Stimulated activated CD8-positive, alpha-beta memory T cell treated with anti-CD3 and anti-CD28 coated beads, Interleukin-7, amount 100 ng/mL, for 1 hour (primary cell): ENCODE measurements at places on chromosomes 1 and 21.

DNA sequence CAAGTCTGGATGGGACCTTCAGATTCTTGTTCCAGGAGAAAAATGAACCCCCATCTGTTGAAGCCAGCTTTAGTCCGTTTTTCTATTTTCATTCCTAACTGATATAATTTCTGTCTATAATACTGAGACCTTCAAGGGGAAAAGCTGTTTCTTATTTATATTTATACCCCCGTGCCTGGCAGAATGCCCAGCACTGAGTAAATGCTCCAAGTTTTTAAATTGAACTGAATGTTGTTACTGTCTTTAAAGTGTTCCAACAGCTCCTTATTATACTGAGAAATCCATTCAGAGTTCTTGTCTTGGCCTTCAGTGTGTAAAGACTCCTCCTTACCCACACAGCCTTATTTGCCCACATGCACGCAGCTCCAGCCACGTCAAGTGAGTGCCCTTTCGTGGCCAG lies 178.6 kb upstream of the HMGB4 start:
- no peak for DNase-seq

DNA sequence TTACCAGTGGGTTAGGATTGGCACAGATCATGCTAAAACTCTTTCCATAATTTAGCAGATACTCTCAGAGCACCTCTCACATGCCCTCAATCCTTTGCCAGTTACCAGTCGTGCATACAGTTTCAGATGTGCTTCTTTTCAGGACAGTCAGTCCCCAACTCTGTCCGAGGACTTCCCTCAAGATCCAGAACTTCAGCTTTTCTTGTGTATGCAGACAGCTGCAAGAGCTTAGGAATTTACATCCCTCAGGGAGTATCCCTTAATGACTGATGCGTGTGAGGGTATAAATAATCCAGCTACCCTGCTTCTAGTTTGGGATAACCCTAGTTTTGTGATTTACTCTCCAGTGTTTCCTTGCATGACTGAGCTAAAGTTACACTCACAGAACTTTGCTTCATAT lies 393.0 kb upstream of the PLXNA2 start:
- no peak for DNase-seq

- no peak for DNase-seq
These were observed 7.1 kb downstream of the CLIC6 start for GRCh38 chr21:34675871-34676270.

DNA sequence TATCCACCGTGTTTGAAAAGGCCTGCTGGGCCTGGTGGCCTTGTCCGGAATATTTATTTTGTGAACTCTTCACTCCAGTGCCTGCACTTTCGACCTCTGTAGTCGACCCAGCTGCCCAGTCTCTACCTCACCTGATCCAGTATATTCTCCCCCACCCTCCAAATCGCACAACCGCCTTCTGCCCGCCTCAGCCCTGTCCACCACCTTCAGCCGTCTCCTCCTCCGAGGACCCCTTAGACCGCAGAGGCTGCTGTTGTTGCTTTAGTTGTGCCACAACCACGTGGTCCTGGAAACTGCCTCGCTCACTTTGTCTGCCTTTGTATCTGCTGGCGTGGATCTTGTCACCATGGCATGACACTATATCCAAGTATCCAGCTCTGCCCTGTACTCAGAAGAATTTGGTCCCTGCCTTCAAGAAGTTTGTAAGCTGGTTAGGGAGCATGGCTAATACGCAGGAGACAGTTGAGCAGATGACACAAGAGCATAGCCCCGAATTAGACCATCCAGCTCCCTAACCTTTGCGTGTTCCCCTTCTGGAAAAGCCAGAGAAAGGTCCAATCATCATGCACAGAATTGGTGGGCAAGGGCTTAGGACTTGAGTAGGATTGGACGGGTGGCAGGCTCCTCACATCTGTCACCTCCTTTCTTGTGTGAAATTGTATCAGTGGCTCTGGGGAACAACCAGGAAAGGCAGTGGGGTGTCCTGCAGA lies 1.5 kb downstream of the PHGDH start:
- no peak for DNase-seq

DNA sequence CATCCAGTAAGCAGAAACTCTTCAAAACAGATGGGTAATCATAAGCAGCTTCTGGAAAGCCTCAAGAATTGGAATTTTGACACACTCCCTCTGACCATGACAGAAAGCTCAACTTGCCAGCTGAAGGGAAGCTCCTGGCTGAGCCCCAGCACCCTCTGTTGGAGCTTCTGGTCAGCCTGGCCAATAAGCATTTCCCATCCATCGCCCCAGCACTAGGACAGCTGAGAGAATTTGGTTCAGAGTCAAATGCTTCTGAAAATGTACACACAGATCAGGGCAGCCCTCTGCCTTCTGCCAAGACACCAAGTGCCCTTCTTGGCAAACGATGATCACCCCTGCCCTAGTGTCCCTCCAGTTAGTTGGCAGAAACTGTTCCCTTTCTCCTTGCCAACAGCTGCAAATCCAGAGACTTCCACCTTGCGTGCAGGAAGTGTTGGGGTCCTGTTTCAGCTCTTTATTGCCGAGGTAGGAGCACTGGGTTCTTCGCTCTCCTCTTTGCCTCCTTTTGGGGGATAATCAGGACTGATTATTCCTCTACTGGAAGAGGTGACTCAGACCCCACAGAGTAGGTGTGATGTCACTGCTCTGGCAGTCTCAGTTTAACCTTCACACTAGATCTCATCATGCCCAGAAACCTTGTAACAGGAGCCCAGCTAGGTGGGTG lies 11.9 kb downstream of the PIGV start:
- DNase-seq, result no peak

- no peak for DNase-seq
These were observed 7.6 kb downstream of the DR1 start for GRCh38 chr1:93353286-93353685.

DNA sequence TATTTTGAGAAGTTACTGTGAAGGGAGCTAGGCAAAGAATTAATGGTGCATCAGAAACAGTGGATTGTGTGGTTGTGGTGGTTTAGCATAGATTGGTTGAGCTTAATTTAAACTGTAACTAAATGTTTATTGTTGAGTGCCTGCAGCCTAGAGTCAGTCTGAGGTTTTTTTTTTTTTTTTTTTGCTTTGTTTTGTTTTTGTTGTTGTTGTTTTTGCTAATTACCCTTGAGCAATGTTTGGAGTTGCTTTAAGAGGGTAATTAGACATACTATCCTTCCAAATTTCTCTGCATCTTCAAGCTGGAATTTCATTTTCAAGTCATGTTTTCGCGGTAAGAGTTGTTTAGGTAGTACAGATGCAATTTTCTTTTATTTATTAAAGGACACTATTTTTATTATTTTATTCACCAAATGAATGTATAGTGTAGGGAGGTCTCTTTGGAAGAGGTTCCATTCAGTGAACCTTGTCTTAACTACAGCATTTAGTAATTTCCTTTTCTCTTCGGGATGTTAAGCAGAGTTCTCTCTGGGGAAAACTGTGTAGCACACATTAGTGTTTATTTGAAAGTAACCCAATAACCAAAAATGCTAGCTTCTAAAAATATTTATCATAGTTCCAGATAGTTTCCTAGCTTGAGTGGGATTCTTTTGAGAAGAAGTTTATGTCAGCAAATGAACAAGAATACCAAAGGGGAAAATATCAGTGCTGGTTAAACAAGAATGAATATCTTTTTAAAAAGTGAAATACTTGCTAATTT lies 82.3 kb downstream of the CLIC4 start:
- no peak for DNase-seq

GRCh38 chr1:218588540-218589172 lies 243.5 kb downstream of the TGFB2 start:
- DNase-seq, result no peak

DNA sequence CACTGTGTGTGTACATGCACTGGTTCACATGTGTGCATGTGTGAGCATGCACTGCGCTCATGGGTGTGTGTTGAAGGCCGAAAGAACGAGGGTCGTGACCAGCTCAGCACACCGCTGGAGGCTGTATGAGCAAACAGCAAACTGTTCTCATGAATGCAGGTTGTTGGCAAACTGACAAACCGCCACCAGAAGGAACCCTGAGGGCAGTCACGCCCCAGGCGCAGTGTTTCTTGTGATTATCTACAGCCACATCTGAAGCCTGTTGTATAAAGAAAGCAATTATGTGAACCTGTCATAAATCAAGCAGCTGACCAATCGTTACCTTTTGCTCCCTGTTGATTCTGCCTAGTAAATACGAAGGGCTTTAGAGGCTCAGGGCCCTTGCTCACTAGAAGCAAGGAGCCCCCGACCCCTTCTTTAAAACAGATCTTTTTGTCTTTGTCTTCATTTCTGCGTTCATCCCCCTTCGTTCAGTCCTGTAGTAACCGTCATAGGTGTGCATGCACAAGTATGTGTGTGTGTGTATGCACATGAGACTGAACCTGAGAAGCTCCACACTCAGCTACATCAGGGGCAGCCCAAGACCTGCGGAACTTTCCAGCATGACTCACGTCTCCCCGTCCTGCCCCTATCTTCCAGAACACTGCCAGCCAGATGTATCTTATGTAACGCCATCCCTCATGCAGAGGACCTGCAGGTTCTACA lies 16.8 kb upstream of the RIPK4 start:
- DNase-seq, result no peak

GRCh38 chr1:178183796-178184195 lies 89.9 kb downstream of the RASAL2 start:
- DNase-seq, result no peak

- DNase-seq, result no peak
These were observed 26.7 kb downstream of the SLAMF6 start for GRCh38 chr1:160496334-160496733.

- no peak for DNase-seq
These were observed 42.0 kb upstream of the ID3 start for GRCh38 chr1:23601135-23601967.

DNA sequence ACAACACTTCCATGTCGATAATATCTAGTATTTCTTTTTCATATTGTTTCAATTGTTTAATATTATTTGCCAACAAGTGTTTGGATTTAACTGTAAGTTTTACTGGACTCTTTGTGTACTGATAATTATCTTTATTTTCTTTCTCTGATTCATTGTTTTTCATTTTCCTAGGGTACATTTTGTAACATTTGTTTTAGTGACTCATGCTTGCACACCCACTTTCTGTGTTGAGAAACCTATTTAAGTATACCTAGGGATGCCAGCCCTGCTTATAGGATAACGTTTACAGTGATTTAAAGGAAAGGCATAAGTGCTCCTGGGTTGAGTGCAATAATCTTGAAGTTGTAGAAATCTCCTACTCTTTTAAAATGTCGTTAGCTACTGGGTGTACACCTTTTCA lies 1386.0 kb upstream of the ADGRL4 start:
- no peak for DNase-seq

DNA sequence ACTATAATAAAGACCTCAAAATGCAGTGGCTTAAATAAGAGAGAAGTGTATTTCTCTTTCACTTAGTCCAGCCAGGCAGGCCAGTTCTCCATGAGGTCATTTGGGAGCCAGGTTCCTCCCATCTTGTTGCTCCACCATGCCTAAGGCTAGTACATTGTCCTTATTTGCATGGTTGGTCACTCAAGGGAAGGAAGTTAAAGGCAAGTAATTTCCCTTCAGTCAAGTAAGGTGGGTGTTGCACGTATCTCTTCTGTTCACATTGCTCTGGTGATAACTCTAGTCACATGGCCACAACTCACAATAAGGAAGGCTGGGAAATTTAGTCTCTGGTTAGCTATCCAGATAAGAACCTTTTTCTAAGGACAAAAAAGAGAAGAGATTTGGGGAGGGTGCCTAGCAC lies 27.2 kb upstream of the TADA1 start:
- DNase-seq, result no peak

DNA sequence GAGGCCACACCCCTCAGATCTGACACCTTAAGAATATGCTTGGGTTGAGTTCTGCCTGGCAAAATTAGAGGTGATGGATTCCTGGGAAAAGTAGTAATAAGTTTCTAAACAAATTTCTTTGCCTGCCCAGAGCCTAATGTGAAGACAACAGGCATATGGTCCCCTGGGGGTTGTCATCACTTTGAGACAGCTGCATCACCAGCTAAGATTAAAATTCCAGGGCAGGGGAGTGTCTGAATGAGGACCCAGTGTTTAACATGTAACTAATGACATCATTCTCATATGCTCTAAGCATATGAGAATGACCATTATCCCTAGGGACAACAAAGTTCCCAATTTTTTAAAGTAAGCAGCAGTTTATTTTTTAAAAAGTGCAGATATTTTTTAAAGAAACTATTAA lies 432.2 kb downstream of the PCP4 start:
- DNase-seq, result no peak

DNA sequence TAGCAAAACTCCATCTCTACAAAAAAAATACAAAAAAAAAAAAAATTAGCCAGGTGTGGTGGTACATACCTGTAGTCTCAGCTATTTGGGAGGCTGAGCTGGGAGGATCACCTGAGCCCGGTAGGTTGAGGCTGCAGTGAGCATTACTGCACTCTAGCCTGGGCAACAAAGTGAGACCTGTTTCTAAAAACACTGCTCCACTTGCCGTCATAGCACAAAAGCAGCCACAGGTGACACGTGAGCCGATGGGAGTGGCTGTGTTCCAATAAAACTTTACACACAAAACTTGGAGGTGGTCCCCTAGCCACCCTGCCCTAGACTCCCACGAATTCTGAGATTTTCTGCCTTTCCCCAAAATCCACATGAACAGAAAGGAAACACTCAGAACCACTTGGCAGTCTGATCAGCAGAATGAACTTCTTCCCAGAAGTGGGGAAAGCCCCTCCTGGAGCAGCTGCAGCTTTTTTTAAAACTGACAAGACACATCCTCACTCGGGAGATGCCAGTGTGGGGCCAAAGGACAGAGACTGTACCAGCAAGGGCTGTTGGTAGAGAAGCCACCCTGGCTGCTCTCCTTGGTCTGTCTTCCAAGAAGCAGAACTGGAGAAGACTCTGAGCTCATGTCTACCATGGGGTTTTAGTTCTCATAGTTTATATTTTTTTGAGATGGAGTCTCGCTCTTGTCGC lies 23.3 kb downstream of the PLEKHM2 start:
- DNase-seq, result no peak

DNA sequence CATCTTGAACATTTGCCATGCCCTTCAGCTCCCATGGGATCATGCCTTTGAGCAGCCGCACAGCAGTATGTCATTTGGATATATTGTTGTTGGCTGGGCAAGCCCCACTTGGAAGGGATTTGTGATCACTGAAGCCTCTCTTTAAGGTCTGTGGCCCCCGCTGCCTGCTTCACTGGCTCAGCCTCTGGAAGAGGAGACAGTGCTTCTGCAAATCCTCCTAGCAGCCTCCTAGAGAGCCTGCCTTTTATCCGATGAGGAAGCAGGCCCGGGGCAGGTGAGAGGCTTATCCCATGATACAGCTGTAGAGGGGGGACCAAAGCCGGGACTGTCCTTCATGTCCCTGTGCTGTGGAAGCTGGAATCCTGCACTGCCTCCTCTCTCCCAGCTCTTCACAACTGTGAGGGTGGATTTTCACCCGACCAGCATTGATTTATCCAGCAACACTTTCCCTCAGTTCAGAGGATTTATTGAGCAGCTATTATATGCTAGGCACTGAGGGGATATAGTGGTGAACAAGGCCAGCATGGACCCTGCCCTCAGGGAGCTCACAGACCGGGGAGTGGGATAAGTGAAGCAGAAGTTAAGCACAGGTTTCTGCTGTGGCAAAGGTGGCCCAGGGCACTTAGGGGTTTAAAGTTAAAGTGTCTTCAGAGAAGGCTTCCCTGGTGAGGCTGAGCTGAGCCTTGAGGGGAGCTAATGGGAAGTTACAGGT lies 3.9 kb downstream of the TMEM61 start:
- no peak for DNase-seq

- DNase-seq, result no peak
These were observed 27.6 kb downstream of the C1orf216 start for GRCh38 chr1:35691080-35691479.
